ENCODE measurements at places on chromosomes 7 and 10.

- DNase-seq, result no peak
These were observed 244.0 kb upstream of the CXCL12 start for GRCh38 chr10:44628921-44629320.

DNA sequence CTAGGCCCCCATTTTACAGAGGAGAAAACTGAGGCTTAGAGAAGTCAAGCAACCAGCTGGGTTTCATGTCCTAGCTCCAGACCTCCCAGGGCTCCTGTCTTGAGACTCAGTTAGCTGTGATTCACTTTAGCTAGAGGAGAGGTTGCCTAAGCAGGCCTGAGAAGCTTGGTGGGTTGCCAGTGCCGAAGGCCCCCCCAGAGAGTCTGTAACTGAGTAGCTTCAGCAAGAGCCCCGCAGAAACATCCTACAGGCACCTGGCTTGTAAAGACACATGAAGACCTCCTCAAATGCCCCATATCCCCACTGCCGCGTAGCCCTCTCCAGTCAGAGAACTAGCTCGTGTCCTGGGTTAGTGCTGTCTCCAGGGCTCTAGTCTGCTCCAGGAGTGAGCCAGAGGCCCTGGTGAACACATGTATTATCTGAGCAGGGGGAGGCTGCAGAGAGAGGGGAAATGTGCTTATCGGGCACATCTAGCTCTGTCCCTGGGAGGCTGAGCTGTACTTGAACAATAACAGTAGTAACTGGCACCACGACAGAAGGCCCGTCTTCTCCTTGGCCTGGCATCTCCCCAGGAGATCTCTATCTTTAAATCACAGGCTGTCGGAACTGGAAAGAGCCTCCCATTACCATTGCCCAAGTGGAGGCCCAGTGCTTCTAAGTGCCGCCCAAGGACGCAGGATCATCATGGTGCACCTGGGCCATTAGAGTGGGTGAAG, 28.9 kb downstream of the UNC5B start:
- DNase-seq, result no peak

- DNase-seq, result peak; percentile 75
These were observed 167.5 kb upstream of the HABP2 start for GRCh38 chr10:113385021-113385999.

DNA sequence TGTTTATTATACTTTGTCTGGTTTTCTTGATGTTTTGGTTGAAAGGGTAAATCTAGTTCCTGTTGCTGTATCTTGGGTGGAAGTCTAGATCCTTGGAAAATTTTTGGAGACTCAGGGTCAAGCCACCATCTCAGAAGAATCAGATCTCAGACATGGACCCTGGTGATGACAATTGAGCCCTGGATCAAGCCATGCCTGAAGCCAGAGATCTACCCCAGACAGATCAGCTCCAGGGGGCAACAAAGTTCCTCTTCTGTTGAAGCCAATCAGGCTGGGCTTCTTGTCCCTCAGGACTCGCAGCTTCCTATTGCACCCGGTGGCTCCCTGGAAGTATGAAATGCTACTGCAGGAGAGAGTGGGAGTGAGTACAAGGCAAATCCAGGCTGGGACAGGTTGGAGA, 106.9 kb downstream of the UNCX start:
- no peak for DNase-seq

Measured in CD4-positive, alpha-beta T cell treated with Interleukin-21 for 1 hour (primary cell).